IMR-90 (cell line): ENCODE measurements at places on chromosomes 1 and 21. TPM values are rescaled to one million over a fixed set of nuclear protein-coding genes. Genes with fewer than 3 reads are reported as not detected.

RPTN gene
- not detected in 2 replicates for total RNA-seq

CCDC27 gene
- total RNA-seq, result not detected in 2 replicates

TDRD10 gene
- total RNA-seq, result not detected in 2 replicates

ORC1 gene
- 9.7 and 10.6 TPM in 2 replicates for total RNA-seq

TENT5C gene
- total RNA-seq, result 4.1 and 5.3 TPM in 2 replicates

TFF2 gene
- not detected in 2 replicates for total RNA-seq

TGFB2 gene
- 3.8 and 5.3 TPM in 2 replicates for total RNA-seq

KLHDC9 gene
- total RNA-seq, result 0.18 TPM in 1 of 2 replicates, not detected in the other

- DNase-seq, result no peak
Measured at GRCh38 chr1:167013108-167013929, 24.2 kb downstream of the MAEL start.

DNA sequence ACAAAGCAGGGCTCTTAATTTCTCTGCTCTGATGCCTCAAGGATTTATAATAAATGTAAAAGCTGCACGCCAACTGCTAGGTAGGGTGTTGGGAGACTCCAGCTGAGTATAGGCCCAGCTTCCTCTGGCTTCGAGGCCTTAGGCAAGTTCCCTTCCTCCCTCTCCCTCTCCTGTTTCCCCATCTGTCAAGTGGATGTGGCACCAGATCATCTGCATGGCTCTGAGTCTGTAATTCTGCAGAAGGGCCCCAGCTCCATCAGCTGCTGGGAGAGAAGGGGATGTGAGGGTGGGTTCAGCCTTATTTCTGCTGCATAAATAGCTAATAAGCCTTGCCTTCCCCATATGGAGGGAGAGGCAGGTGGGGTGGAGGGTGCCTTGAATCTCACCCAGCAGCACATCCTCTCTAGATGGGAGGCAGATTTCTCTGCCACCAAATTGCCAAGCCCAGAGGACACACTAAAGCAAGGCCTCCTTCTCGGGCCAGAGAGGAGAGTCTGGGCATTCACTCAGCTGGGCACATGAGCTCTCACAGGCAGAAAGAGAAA is 3.8 kb downstream of the TRIM62 start:
- DNase-seq, result no peak

GRCh38 chr1:71600023-71600422 is 519.2 kb upstream of the ZRANB2 start:
- no peak for DNase-seq

- DNase-seq, result no peak
Measured at GRCh38 chr1:119915517-119915916, 19.2 kb upstream of the ADAM30 start.

DNA sequence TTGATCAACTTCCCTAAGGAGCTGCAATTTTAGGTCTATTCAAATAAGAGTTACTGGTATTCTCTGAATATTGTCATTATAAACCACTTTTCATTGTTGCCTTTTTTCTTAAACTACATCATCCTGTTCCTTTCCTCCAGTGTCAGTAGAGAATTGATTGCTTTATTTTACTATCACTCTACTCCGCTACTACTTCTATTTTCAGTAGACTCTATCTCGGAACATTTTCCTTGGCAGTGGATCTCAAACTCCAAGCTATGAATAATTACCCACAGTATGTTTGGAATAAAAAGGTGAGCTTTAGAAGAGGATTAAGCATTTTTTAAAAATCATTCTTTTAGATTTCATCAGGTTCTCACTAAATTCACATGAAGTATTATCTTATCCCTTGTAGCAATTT is 224.9 kb downstream of the GREM2 start:
- DNase-seq, result no peak

- peak; percentile 17 for DNase-seq
Measured at GRCh38 chr1:100626397-100626796, 88.5 kb downstream of the GPR88 start.

DNA sequence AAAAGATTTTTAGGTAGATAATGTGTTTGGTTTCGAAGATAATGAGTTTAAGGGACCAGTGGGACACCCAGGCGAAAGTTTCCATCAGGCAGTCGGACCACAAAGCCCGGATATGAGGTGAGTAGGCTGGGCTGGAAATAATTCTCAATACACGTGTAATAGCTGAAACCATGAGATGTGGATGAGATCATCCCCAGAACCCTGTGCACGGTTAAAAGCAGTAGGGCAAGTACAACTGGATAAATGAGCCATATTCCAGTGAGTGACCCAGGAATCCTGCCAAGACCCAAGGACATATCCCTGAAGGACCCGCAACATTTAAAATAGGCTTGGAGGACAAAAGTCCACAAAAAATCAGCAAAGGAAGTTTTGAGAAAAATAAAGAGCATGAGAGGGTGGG is 21.5 kb upstream of the NHLH2 start:
- DNase-seq, result no peak

- DNase-seq, result no peak
Measured at GRCh38 chr1:109535971-109536491, 3.6 kb upstream of the GPR61 start.

DNA sequence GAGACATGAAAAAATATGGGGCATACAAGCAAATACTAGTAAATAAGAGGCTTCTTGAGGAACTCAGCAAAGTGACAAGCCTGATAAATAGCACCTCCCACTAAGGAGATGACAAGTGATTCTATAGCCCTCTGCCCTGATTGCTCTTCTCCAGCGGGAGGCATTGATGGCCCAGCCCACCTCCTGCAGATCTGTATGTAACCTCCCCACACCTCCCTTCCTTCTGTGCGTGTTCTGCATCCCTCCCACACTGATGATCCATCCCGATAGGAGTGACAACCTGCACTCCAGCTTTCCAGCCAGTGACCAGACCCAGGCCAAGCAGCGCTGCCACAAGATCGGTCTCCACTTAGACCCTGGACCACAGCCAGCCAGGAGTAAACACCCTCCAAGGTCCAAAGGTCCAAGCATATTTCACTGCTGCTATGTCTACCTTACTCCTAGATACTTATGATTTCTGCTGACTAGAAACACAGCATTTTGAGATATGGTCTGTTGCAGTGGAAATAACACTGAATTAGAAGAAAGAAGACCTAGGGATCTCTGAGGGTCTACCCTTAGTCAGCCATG is 176.1 kb downstream of the BRINP2 start:
- no peak for DNase-seq

GRCh38 chr1:201504799-201505502 is 2.0 kb downstream of the CSRP1 start:
- DNase-seq, result no peak

- DNase-seq, result no peak
Measured at GRCh38 chr1:147635342-147635741, 35.0 kb downstream of the ACP6 start.

GRCh38 chr21:46001821-46002681 is 20.5 kb downstream of the COL6A1 start:
- DNase-seq, result no peak

GRCh38 chr1:71651214-71651613 is 570.4 kb upstream of the ZRANB2 start:
- DNase-seq, result no peak

DNA sequence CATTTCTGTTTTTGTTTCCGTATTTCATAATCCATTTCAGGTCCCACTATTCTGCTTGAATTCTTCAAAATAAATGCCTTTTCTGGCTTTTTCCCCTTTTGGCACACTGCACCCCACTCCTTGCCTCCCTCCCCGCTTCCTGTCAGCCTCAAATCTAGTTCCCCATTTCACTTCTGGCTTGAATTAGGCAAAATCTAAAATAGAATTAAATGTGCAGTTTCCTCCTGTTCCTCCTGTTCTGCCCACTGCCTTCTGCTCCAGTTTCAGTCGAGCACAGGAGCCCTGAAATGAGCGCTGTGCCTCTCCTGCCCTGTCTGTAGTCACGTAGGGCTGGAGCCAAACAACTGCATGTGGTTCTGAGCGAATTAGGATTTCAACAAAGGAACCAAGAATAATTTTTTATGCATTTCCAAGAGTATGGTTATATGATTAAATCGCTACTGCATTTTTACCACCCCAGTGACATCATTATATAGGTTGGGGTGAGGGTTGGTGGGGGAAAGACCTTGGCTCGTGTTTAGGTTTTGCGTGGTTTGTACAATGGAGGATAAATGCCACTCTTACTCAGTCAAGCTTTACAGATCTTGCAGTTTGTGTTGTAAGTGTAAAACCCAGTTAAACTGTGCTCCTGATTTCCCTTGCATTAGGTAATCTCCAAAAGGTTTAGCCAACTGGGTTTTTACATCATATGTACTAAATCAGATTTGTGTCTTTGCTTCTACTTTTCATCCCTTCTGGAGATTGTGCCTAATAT is 114.9 kb downstream of the VPS13D start:
- DNase-seq, result no peak

DNA sequence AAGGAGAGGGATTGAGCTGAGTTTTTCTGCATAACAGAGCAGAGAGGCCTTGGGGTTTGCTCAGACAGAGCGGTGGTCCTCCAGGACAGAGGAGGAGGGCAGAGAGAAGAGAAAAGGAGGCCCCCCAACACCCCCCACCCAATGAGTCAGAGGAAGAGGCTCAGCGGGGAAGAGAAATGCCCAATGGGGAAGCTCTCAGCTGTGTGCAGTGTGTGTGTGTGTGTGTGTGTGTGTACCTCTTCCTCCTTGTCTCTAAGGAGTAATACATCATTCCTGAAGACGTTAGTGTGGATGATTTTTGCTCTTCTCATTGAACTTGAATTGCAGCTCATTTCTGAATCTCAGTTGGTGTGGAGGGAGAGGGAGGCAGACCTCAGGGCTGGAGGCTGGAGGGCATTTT is 8.7 kb downstream of the TMPRSS3 start:
- no peak for DNase-seq

DNA sequence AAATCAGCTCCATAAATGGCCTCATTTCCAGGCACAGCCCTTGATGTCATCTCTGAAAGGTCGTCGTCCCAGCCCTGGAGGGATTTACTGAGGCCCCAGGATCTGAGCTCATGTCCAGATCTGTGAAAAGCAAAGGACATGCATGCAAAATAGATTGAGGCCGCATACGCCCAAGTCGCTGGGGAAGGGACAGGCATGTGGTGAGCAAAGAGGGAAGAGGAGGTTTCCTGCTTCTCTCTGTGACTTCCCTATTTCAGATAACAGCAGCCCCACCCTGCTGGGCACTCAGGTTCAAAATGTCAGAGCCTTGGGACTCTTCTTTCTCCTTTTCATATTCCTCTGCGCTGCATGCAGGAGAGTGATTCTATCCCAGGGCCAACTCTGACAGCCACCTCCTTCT is 197.2 kb downstream of the ADSS2 start:
- no peak for DNase-seq

DNA sequence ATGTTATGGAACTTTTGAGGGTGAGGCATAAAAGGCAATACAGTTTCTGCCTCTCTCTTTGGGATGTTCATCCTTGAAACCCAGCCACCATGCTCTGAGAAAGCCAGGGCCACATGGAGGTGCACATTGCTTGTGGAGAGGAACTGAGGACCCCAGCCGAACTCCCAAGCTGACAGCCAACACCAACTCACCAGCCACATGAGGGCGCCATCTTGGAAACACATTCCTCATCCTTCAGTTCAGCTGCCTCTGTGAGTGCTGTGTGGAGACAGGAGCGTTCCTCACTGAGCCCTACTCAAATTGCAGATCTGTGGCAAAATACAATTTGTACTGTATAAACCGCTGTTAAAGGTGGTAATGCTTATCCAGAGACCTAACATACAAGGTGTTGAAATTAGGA is 137.5 kb downstream of the GABPA start:
- DNase-seq, result no peak

DNA sequence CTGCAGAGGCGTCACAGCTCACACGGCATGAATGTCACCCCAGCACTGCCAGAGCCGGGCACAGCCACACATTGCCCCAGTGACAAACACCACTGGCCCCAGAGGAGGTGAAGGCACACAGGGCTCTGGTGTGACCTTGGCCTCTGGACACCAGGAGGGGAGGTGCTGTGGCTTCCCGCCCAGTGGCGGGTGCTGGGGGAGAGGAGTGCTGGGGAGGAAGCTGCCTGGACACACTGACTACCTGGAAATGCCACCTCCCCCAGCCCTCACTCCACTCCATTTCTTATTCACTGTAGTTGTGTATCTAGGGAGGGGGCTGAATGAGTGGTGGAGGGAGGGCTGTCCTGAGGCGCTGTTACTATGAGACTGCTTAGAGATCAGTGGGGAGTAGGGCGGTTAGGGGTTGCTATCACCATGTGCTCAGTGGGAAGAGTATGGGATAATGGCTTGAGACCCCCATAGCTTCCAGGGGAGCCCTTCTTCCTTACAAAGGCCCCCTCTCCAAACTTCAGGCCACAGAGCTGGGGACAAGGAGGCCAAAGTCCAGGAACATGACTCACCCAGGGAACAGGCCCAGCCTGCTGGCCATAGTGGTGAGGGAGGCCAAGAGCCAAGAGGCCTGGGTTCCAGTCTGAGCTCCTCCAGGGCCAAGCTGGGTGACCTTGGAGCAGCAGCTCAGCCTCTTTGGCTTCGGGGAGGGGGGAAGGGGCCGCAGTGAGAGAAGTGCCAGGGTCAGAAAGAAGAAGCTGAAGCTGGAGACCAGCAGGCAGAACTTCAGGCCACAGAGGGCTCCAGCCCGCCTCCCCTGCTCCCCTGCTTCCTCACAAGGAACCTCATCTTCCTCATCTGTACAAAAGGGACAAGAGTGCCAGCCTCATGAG is 40.1 kb downstream of the AHDC1 start:
- peak; percentile 46 for DNase-seq

DNA sequence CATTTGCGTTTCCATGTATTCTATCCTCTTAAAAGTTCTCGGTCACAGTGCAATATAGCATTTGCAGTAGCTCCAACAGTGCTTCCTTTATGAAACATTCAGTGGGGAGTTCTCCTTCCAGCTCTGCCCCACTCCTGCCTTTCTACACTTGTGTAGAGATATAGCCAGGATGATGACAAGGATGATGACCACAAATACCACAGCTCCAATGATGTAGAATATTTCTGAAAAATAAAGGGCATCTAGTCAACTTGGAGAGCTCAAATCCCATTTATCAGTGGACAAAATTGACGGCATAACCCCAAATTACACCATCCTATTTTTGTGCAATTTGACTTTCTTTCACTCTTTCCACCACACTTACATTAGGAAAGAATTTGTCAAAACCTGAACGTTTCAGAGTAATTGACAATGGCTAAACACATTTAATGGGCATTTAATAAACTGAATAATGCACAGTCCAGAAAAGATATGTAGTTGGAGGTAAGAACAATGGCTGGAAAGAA is 11.1 kb downstream of the F3 start:
- no peak for DNase-seq

GRCh38 chr1:225931270-225932136 is 7.5 kb upstream of the PYCR2 start:
- no peak for DNase-seq

DNA sequence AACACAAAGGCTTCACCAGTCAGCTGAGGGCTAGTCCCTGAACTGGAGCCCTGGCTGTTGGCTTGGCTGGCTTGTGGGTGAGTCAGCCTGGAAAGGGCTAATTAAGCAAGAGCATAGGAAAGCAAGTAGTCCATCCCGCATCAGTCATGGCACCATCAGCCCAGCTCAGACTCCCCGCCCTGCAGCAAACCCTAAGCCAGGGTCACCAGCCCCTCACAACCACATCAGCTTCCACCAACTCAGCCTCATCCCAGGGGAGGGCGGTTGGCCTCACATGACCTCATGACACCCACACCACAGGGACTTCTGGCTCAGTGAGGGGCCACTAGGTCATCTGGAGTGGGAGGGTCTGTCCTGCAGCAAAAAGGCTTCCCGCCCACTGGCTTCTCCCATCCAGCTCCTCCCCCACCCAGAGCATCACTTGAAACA is 7.0 kb upstream of the SPATC1L start:
- peak; percentile 85 for DNase-seq

- peak; percentile 85 for DNase-seq
Measured at GRCh38 chr1:6624710-6625583, at the start of gene THAP3. THAP3 (plus strand) TSS chr1:6624868; CDS start chr1:6625219, 351 bp downstream.
